NCI-H2171 treated with DMSO at 0.1 percent for 48 hours (cell line): ENCODE measurements at places on chromosomes 16 and 17.
A peak's percentile ranks its signal among the peaks of the same experiment; 100 is the strongest.

DNA sequence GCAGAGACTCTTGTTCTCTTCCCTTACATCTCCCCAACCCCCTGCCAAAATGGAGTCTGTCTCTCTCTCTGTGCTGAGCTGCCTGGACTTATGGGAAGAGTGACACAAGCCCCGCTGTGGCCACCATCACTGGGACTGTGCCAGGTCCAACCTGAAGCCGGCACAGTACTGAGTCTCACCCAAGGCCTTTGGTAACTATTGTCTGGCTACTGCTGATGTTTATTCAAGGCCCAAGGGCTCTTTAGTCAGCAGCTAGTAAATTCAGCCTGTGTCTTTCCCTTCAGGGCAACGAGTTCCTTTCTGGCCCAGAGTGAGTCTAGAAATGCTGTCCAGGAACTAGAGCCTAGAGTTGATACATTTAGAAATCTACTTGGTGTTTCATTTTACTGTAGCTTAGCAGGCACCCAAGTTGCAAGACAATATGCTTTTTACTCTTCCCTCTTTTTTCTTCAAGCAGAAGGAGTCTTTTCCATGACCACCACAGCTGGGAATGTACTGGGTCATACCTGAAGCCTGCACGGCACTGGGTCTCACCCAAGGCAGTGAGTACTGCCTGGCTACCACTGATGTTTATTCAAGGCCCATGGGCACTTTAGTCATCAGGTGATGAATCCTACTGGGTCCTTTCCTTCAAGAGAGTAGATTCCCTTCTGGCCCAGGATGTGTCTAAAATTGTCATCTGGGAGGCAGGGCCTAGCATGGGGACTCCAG lies 17.7 kb downstream of the EFCAB5 start:
- no peak for DNase-seq

DNA sequence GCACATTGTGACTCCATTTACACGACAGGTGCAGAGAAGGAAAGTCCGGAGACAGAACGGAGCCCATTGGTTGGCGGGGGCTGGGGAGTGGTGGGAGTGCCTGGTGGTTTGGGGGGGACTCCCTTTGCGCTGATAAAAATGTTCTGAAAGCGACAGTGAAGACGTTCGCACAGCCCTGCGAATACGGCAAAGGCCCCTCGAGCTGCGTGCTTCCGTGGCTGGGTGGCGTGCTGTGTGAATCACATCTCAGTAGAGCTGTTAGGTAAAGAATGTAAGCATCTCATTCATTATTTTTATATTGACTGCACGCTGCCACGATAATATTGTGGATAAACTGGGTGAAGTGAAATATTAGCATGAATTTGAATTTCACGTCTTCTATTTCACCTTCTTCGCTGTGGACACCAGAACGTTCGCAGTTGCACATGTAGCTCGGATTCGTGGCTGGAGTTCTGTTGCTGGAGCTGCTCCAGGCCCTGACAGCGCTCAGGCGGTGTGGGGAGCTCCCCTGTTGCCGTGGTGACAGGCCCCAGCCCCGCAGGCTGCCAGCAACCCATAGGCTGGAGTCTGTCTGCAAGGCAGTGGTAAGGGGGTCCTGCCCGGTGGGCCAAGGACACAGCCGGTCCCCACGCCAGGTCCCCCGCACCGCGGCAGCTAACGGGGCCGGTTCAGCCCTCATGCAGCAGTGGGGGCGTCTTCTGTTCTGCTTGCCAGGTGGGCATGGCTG lies 44.6 kb downstream of the SOX8 start:
- DNase-seq: no peak

DNA sequence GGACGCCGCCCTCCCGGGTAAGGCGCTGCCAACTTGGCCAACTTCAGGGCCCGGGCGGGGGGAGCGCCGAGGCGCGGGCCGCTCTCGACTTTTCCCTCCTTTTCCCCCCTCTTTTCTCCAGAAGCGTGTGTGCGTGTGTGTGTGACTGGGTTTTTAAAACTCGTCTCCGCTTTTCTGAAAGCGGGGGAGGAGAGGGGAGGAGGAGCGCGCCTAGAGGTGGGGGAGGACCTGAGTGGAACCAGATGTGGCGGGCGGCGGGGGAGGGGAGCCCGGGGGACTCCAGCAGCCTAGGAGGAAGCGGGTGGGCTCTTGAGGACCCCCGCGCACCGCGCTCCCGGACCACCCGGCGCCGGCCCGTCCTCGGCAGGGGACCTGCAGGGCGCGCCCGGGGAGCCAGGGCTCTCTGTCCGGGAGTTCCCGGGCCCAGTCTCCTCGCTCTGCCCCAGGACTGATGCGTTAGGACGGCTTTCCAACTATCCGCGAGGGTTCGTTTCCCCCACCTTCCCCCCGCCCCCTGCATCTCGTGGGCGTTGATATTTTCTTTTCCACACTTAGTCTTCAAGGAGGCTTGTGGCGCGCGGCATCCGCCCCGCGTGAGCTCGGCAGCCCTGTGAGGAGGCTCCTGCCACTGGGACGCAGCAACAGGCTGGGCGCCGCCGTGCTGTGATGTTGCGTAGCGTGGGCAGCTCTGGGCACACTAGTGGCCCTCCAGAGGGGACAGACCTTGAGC lies 599 bp downstream of the MRC2 start:
- no peak for DNase-seq

- DNase-seq: no peak
Observed at GRCh38 chr16:85812031-85812807, 12.7 kb downstream of the COX4I1 start.

GRCh38 chr16:65833171-65833871 lies 533.2 kb upstream of the CDH5 start:
- DNase-seq: no peak

DNA sequence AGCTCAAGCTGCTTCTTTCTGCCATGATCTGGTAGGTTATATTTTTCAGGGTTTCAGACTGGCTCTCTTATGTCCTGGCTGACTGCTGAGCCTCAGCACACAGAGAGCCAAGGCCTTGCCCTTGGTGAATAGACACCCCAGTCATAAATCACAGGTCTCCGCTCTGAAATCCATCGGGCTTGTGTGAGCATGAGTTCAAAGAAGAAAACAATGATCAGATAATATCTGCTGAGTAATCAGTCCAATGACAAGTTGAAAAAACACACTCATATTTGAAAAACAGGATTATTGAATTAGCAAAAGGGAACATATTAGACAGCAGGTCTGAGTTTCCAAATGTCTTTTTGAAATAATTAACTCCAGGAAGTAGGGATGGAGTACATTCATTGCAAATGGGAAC lies 51.1 kb upstream of the NDRG4 start:
- no peak for DNase-seq

GRCh38 chr16:3548445-3548844 lies 28.8 kb downstream of the NLRC3 start:
- no peak for DNase-seq

- peak; percentile 91 for DNase-seq
Observed at GRCh38 chr17:80414803-80415625, at the start of gene ENDOV. ENDOV (plus strand) TSS chr17:80415167; CDS start chr17:80415195, 28 bp downstream.

DNA sequence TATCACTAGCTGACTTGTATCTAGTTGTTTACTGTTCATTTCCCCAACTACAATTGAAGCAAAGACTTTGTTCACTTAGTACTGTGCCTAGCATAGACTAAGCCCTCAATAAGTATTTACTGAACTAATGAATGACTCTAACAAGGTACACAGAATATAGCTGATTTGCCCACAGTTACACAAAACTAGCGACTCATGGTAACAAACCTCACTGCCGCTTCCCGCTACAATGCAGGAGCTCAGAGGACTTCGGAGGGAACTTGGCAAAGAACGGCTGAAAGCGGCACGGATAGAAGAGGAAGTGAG lies 524 bp downstream of the EFTUD2 start:
- DNase-seq: no peak

GRCh38 chr16:60459463-60459862 lies 1576.8 kb downstream of the CDH8 start:
- DNase-seq: no peak

- no peak for DNase-seq
Observed at GRCh38 chr16:57277586-57277985, 6.9 kb downstream of the PLLP start.

DNA sequence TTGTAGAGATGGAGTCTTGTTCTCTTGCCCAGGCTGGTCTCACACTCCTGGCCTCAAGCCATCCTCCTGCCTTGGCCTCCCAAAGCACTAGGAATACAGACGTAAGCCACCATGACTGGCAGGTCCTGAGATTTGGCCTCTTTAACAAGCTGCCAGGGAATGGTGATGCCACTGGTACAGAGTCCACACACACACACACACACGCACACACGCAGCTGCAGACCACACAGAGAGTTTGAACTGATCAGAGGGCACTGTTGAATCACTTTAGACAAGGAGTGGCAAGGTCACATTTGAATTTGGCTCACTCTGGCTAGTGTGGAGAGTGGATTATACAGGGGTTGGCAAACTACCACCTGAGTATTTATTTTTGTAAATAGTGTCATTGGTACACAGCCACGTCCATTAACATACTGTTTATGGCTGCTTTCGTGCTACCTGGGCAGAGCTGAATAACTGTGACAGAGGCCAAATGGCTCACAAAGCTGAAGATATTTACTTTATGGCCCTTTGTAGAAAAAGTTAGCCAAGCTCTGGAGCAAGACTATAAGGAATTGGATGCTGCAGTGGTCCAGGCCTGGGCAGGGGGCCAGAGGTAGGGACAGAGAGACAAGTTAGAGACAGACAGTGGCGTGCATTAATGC lies 9.9 kb downstream of the ITPRIPL2 start:
- DNase-seq: no peak

GRCh38 chr16:81607805-81608522 lies 163.4 kb downstream of the CMIP start:
- DNase-seq: no peak

DNA sequence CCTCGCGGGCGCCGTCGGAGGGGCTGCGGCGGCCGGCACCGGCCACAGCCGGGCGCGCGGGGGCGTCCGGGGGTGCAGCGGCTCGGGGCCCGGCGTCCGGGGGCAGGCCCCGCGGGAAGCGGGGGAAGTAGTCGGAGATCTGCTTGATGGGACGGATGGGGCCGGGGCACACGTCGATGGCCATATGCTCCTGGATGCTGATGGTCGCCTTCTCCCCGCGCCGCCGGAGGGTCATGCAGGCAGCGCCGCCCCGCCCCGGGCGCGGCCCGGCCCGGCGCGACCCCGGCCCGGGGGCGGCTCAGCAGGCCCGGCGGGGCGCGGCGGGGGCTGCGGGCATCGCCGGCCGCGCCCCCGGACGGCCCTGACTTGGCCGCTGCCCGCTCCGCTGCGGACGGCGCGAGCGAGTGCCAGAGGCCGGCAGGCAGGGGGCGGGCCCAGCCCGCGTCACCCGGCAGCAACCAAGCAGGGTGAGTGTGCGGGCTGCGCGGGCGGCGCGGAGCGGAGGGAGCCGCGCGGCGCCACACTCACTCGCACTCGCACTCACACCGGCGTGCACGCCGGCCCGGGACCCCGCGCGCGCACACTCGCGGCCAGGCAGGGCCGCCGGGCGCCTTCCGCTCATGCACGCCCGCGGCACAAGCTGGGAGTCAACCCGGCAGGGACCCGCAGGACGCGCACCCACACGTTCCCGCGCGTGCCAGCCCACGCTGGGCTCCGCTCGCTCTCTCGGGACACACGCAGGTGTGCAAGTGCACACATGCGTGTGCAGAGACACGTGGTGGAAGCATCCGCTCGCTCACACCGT lies at the start of gene DOC2B:
TSS of gene DOC2B (minus strand) at position 406 of the 805 bp plus-strand sequence. CDS start at position 235, 171 bp downstream.
- no peak for DNase-seq

- no peak for DNase-seq
Observed at GRCh38 chr17:64742326-64742725, 80.2 kb upstream of the SMURF2 start.

- DNase-seq: no peak
Observed at GRCh38 chr16:77430787-77431585, 3.8 kb downstream of the ADAMTS18 start.

DNA sequence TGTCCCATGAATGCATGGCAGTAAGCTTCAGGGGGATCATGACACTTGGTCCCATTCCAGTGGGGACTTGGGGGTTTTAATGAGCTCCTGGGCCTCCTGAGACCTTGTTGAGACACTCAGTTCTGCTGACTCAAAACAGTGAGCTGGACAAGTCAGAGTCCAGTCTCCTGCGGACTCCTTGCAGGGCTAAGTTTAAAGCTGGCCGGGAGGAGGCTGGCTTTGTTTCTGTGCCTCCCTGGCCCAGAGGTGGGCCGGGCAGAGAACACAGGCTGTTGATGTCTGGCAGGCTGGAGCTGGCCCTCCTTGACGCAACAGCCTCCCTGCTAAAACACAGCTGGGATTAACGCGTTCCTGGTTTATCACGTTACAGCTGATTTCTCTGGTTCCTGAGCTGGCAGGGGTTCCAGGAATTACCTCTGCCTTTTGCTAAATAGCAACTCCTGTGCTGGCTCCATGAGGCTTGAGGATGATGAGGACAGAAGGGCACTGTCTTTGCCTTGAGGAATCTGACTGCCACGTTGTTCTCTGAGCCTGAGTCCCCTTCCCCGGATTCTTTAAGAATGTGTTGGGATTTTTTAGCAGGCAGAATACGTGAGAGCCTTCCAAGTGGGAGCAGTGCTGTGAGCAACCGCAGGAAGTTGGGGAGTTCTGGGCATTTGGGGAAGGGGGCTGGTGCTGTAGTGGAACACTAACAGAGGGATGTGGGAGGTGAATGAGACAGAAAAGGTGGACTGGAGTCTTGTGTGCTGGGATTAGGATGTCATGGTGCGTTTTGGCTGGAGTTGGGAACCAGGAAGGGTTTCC lies 2.0 kb downstream of the GPT2 start:
- DNase-seq: no peak

GRCh38 chr16:22674832-22675191 lies 139.2 kb upstream of the HS3ST2 start:
- DNase-seq: no peak

GRCh38 chr17:42184713-42185620 lies at the start of gene HCRT:
HCRT (minus strand) TSS chr17:42185452; CDS start chr17:42185365, 87 bp downstream.
- DNase-seq: no peak

DNA sequence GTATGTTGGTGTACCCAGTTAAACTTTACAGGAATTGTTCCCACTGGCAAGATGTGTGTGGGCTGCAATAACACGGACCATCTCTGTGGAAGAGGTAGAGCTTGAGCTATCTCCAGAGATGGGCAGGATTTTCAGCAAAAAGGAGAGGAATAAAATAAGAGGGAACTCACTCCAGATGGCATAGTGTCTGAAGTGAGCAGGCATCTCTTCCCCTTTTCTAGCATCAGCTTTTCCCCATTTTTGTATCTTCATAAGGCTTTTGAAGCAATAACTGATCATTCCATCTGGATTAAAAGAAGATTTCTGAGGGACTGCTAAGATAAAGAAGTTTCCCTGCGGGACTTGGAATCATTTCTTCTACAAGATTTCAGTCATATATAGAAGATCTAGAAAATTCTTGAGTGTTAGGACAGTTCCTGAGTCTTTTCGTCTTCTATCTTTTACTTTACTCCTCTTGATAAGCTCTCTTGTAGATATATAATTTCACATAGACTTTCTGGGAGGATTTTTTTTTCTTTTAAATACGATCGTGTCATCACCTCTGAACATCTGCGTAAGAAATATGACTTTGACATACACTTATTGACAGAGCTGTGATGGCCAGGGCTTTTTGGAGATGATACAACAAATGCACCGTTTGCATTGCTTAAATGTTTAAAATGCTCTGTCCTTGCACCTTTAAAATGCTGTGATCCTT lies 2.1 kb downstream of the CPD start:
- DNase-seq: no peak

- DNase-seq: peak; percentile 11
Observed at GRCh38 chr16:19458722-19459379, 41.2 kb downstream of the TMC5 start.

GRCh38 chr17:77692571-77693161 lies 265.8 kb upstream of the TNRC6C start:
- DNase-seq: no peak

- no peak for DNase-seq
Observed at GRCh38 chr16:71384073-71384724, 25.7 kb downstream of the CALB2 start.

GRCh38 chr17:80225230-80225629 lies 5.0 kb downstream of the SLC26A11 start:
- DNase-seq: no peak

- no peak for DNase-seq
Observed at GRCh38 chr16:57314161-57314785, 29.8 kb upstream of the PLLP start.
